Activated T-cell treated with anti-CD3 and anti-CD28 coated beads for 4 hours (primary cell): ENCODE measurements at places on chromosomes 4 and X.

- DNase-seq, result no peak
Observed at GRCh38 chr4:157664726-157665125, 444.2 kb downstream of the GRIA2 start.

DNA sequence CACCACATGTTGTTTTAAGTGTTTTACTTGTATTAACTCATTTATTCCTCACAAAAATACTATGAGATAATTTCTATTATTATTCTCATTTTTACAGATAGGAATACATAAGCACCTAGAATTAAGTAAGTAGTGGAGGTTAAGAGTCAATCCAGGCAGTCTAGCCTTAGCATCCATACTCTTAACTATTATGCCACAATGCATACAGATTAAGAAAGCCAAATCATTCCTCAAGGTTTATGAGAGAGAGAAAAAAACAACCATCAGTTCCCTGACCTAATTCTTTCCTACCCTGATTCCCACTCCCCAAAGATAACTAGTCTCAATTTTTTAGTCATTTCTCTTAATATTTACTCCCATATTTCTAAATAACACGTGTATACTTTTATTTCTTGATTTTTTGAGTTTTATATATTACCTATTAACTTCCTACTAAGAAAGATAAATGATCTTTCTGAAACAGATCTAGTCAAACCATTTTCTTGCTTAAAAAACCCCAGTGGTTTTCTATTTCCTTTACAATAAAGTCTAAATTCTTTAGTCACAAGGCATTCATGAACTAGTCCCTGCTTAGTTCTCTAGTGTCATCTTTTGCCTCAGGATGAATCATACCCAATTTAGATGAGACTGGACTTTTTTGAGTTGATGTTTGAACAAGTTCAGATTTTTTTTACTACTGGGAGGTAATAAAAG lies 16.0 kb downstream of the UBA6 start:
- DNase-seq, result no peak

GRCh38 chrX:118189000-118189399 lies 72.4 kb upstream of the KLHL13 start:
- no peak for DNase-seq

DNA sequence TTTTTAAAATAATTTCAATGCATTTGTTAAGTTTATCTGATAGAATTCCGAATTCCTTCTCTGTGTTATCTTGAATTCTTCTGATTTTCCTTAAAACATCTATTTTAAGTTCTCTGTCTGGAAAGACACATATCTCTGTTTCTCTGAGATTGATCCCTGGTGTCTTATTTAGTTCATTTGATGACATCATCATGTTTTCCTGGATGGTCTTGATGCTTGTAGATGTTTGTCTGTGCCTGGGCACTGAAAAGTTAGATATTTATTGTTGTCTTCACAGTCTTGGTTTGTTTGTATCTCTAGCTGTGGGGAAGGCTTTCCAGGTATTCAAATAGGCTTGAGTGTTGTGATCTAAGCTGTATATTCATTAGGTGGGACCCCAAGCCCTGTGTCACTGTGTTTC lies 1028.8 kb downstream of the GLUD2 start:
- DNase-seq, result no peak

DNA sequence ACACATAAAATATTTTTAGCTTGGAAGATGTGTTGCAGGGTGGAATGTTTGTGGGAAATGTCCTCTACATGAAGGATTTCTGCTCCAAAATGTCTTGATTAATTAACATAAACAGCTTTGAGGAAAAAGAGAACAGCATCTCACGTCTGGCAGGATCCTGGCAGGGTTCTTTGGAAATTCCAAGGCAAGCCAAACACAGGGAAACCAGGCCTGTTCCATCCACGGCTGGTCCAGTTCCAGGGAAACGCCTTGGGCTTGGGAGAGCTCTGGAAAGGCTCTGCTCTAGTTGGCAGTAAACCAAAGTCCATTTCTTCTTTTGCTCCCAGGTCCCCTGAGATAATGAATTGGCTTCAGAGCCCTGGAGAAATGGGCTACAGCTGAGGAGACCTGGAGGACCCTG lies 42.4 kb upstream of the GAB1 start:
- no peak for DNase-seq

DNA sequence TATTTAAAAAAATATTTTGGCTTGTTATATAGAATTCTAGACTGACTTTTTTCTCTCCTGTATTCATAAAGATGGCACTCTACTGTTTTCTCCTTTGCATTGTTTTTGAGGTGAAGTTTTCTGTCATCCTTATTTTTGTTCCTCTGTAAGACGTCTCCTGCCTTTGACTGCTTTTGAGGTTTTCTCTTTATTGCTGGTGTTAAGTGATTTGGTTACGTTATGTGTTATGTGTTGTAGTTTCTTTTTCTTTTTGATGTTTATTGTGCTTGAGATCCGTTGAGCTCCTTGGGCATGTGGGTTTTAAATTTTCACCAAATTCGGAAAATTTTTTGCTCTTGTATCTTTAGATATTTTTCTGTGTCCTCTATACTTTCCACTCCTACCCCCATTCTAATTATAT lies 50.0 kb downstream of the KDM6A start:
- no peak for DNase-seq

- no peak for DNase-seq
Observed at GRCh38 chr4:39937683-39938268, 39.9 kb downstream of the PDS5A start.

- DNase-seq, result peak; percentile 40
Observed at GRCh38 chr4:145936142-145936996, 2.3 kb downstream of the ZNF827 start.

DNA sequence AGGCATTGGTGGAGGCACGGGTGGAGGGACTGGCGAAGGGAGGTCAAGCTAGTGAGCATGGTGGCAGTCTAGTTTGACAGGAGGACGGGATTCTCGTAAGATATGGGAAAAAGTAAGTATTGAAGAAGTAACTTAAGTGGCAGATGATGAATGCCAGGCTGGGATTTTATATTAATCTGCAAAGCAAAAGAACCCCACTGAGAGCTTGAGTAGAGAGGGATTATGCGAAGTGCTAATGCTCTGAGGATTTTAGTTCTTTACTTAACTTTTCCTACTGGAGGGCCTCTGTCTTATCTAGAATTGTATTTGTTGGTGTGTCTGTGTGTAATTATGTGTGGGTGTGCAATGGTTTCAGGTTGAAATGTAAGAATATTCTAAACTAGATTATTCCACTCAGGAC lies 327.9 kb downstream of the FAT4 start:
- DNase-seq, result no peak
